ENCODE measurements at places on chromosomes 12 and 14. TPM values are rescaled to one million over a fixed set of nuclear protein-coding genes. Genes with fewer than 3 reads are reported as not detected.
A peak's percentile ranks its signal among the peaks of the same experiment; 100 is the strongest.

GRCh38 chr14:101111620-101112290 lies 208.2 kb upstream of the RTL1 start:
- no peak for DNase-seq

GRCh38 chr12:128792881-128793280 lies 30.9 kb downstream of the SLC15A4 start:
- no peak for DNase-seq

GRCh38 chr14:33480071-33480886 lies 470.6 kb downstream of the EGLN3 start:
- DNase-seq = no peak

DNA sequence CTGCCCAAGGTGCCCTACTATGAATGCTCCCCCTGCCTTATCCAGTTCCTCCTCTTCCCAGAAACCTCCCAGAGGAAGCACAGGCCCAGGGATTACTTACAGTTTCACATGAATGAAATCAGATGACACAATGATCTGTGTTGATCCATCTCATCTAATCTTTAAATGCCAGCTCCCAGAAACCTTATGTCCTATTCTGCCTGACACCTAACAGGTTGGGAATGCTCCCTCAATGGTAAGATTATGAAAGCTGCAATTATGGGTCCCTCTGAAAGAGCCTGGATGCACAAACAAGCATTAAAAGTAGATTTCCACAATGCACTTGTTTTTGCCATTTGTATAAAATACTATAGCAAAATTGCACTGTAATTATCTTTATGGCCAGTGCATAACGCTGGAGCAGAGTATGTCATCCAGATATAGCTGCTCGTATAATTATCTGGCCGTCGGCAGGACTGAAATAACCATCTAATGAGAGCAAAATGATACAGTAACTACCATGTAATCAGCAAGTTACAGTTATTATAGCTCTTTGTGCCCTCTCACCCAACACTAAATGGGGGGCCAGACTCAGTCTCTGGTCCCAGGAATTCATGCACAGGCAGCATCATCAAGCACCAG lies 4.4 kb upstream of the ZBTB39 start:
- DNase-seq = no peak

DNA sequence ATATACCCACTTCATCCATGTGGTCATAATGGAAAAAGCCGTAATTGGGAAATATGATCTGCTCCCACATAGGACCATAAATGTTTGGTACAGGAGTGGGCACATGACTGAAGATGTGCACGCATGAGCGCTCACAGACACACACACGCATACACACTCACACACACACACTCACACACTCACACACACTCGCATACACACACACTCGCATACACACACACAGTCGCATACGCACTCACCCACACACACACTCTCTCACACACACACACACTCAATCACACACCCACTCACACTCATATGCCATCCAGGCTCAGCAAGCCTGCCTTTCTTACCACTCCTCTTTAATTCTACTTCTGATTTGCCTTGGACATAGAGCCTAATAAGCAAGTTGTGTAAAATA lies 45.6 kb upstream of the EGLN3 start:
- DNase-seq = no peak

- no peak for DNase-seq
Observed at GRCh38 chr12:53593707-53594106, 32.5 kb downstream of the ATF7 start.

- DNase-seq = peak; percentile 82
Observed at GRCh38 chr14:20415782-20416206, 2.5 kb upstream of the TEP1 start.

DNA sequence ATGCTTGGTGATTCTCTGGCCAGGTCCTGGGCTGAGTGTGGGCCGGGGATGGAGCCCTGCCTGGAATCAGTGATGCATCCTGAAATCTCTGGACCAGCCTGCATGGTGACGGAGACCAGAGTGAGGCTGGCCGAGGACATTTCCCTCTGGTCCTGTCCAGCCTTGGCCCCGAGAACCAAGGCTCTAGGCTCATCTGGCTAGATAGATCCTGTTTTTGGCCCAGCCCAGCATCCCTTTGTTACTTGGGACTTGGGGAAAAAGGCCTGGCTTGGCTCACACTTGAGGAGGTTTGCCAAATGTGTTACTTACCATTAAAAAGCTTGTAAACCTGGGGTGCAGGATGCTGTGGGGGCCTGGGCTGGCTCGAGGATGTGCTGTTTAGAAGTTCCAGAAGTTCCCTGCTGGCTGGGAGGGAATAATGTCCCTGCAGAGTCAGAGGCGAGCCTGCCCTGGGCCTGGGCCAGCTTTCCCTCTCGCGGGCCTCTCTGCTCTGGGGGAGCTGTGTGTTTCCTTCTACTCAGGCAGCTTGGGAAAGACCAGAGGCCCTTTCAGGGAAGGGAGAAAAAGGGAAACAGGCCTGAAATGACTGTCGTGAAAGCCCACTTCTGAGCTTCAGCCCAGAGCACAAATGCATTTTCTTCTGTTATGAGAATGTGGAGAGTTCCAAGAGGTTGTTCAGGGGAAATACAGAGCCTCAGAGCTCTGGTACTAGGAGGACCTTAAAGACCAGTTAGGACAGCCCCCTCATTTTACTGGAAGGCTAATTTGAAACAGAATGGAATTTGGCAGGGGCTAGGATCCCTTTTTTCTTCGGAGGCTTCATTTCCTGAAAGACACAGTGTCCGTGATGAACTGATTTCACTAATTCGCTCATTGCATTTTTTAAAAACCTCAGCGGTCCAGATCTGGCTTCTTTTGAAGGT lies 47.2 kb upstream of the CTDSP2 start:
- peak; percentile 83 for DNase-seq

GRCh38 chr12:120094485-120094884 lies 22.1 kb downstream of the RAB35 start:
- DNase-seq = no peak

GRCh38 chr12:94761559-94761958 lies 111.2 kb upstream of the TMCC3 start:
- peak; percentile 72 for DNase-seq

GRCh38 chr12:64611341-64612284 lies 1.3 kb downstream of the RASSF3 start:
- peak; percentile 46 for DNase-seq

DNA sequence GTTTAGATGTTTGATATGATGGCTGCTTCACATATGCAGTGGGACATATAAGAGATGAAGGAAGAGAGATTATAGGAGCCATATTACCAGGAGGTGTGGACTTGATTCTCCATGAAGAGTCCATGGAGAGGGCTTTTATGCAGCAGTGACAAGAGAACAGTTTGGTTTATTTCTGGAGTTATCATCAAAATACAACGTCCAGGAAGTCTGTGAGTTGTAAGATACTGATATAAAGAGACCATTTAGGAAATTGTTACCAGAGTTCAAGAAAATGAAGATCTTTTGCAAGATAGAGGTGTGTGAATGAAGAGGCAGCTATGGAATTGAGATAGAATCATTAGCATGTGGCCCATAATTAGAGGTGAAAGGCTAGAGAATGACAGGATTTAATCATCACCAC lies 431.7 kb downstream of the NPAS3 start:
- DNase-seq = no peak

DNA sequence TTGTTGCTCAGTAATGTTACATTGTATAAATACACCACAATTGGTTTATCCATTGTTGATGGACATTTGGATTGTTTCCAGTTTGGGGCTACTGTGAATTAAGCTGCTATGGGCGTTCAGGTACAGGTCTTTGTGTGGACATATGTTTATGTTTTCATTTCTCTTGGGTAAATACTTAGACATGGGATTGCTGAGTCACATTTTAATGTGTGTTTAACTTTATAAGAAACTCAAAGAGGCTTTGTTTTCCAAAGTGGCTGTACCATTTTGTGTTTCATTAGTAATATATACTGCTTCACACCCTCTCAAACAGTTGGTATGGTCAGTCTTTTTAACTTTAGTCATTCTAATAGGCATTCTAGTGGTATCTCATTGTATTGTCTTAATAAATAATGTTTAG lies 225.0 kb downstream of the SPTSSA start:
- DNase-seq = no peak

The FGD4 gene
- 9.2 TPM for total RNA-seq

The RFX4 gene
- not detected for total RNA-seq

The MIP gene
- under 0.01 TPM for total RNA-seq
